CD4-positive, alpha-beta T cell treated with Interleukin-21 for 1 hour (primary cell): ENCODE measurements at places on chromosomes 3 and 15.

DNA sequence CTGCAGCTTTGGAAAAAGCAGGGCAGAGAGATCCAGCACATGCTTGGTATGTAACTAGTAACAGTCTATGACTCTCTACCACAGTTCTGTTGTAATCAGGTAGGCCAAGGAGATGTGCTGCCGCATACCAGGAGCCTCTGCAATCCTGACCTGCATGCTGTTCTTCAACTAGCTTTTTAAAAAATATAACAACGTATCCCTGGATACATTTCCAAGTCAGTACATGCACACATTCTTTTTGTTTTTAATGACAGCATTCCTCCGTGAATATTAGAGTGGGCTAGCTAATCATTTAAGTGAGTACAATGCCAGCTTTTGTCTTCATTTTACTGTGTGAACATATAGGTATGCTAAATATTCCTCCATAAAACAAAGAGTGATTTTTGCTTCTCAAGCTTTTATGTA lies 437.8 kb downstream of the RBMS3 start:
- DNase-seq, result no peak

DNA sequence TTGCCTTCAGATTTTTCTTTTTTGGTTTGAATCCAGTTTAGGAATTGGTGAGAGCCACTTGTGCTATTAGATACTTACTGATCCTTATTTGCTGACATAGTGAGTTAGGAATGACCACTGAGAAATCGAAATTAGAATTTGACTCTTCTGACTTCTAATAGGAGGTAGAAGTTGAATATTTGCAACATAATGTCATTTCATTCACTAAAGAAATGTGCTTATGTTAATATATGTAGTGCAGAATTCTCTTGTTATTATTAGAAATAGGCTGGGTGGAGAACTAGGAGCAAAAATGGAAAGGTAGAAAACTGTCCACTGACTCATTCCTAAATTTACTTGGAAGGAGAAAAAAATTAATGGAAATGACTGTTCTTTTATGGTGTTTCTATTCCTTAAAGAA lies 538.2 kb upstream of the SGO1 start:
- DNase-seq, result no peak

DNA sequence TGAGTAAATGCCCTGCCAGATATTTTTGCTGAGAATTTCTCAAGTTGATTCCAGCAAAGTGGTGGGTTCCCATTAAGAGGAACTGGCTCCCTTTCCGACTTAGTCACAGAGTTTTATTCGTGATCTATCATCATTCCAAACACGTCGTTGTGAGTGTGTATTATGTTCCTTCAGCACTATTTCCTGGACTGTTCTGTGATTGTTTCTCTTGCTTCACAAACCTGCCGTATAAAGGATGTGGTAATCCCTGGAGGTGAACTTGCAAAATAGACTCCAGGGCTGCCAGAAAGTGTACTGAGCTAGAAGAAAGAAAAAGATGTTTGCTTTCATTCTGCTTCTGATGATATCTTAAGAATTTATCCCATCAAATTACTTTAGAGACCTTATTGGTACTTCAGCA lies 14.5 kb upstream of the CAPN3 start:
- DNase-seq, result no peak

- no peak for DNase-seq
Observed at GRCh38 chr3:60573494-60573893, 677.8 kb downstream of the FHIT start.

GRCh38 chr3:31472479-31473390 lies 60.0 kb upstream of the STT3B start:
- peak; percentile 20 for DNase-seq

- no peak for DNase-seq
Observed at GRCh38 chr15:35618260-35619188, 72.6 kb upstream of the DPH6 start.

DNA sequence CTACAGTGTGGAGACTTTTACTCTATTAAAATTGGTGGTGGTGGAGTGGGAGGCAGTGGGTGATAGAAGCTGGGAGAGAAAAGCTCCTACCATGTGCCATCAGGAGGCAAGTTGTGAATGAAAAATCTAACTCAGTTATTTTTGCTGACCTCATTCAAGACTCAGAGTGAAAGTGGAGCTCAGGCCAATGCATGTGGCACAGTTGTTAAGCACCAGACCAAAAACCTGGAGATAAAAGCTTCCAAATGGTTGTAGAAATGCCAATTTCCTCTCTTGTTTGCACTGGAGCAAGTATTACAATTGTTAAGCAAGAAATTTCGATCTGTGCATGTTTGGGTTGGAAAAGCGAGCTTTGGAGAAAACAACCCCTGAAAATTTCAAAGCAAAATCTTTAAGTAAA lies 81.5 kb upstream of the PRICKLE2 start:
- DNase-seq, result no peak

DNA sequence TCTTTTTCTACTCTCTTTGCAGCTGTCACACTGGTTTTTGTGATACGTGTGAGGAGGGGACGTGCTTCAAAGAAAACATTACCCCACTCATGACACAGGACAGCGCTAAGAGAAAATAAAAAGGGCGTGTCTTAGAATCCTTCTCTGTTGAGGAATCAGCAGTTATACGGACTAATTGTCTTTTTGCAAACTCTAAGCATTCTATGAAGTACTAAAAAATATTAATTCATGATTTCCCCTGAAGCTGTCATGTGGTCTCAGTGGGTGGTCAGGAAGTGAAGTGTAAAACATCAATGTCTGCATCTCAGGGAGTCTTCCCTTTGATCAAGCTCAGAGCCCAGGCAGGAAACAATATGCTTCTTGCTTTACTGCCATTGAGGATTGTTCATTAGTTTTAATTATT lies 117.5 kb upstream of the CRBN start:
- DNase-seq, result peak; percentile 6
